Stimulated activated naive CD8-positive, alpha-beta T cell treated with anti-CD3 and anti-CD28 coated beads, Interleukin-15, Interleukin-2, amounts not matched to agents 100 U/mL and 50 U/mL, for 24 hours (primary cell): ENCODE measurements at places on chromosomes 2 and 18.

DNA sequence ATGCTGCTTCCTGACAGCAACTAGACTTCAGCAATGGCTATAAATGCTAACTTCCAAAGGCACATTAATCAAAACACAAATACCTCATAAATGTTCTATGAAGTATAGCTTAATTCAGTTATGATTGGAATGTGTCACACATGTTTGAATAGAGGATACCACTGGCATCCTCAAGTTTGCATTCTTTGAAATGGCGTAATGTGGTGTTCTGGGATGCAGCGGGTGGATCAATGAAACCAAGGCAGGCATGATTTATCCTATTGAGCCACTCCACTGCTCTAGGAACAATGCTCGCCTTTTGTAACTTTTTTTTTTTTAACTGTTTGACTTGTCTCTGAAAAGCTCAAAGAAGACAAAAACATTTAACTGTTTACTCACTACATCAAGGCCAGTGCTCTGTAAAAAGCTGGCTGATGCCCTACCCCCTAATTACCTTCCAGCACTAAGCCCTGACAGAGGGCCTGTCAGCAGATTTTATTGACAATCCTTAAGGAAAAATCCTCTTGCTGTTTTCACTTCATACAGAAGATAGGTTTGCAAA lies 278.8 kb upstream of the SESTD1 start:
- DNase-seq = no peak

DNA sequence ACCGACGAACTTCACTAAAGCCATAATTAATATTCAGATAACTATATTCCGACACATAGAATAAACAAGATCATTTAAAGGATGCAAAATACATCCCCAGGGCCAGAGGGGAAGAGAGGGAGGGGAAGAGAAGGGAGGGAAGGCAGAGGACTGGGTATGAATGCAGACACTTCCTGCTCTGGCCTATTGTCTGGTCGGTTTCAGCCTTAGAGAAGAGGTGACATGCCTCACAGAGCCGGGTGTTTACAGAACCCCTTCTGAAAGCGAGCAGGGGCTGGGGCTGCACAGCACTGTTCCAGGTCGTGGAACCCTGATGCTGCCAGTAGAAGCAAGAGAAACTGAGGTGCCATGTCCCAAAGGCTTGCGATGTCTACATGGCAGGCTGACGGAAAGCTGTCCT lies 31.0 kb downstream of the CELF4 start:
- DNase-seq = no peak

- DNase-seq = no peak
These were observed 8.4 kb downstream of the DHRS9 start for GRCh38 chr2:169077674-169078240.

DNA sequence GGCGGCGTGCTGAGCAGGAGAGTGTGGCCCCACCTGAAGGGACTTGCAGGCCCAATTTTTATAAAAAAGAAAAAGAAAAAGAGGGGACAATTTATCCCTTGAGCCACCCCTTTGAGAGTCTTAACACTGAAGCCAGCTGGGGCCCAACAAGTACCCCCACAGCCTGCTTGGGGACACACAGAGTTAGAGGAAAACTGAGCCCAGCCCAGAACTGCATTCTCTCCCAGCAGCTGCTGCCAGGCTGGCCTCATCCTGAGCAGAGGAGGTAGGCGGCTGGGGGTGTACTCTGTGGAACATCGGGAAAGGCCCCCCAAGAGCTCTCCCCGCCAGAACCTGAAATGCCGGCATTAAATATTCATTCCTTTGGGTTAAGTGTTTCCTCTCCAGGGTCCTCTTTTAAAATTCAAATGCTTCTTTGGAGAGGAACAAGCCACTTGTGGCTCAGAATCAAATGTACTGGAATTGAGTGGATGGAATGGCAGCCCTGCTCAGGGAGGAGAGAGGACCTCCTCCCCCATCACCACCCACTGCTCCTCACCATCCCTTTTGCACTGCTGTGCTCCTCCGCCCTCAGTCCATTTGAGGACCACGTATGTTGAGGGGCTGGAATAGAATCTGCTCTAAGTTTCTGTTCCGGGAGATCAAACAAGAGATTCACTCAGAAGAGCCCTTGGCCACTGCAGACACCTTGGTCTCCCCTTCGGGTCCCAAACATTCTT lies 45.6 kb downstream of the C1QL2 start:
- no peak for DNase-seq

DNA sequence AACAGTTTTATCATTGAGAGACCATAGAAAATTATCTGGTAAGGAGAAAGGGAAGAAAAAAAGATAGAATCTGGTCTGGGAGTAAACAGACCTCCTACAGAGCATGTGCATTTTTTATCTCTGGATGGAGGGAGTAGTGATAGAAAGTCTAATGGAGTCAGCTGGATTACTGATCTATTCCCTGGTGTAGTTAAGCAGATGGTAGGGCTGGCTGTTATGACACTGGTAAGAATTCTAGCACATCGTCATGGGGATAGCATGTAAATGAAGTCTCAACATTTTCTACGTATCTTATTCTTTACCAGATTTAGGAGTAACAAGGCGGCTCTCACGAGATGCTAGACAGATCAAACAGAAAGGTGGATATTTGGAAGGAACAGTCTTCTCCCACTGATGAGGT lies 407.4 kb downstream of the NRXN1 start:
- DNase-seq = no peak

DNA sequence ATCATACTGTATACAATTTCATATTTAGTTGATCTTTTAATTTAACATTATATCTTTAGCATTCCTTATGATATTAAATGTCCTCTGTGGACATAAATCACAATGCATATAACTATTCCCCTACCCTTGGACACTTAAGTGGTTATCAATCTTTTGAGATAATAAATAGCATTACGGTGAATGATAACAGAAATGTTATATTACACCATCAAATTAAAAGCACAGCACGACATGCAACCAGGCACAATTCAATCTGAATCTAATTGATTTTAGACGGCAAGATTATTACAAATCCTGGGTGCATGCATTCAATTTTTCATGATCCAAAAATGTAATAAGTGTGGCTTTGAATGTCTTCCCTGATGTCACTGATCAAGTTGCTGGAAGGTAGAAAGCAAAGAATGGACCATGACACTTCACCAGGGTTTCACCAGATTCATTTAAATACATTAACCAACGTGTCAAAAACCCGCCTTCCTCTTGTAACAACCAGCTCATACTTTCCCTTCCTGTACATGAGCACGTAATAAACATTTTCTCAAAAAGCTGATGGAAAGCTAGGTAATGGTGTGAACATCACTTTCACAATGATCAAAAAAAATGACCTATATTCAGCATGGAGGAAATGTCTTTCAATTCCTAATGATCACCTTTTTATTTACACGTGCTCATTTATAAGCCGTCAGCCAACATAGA lies 513.7 kb upstream of the ID2 start:
- no peak for DNase-seq

GRCh38 chr2:176488431-176488830 lies 219.2 kb downstream of the MTX2 start:
- DNase-seq = no peak

DNA sequence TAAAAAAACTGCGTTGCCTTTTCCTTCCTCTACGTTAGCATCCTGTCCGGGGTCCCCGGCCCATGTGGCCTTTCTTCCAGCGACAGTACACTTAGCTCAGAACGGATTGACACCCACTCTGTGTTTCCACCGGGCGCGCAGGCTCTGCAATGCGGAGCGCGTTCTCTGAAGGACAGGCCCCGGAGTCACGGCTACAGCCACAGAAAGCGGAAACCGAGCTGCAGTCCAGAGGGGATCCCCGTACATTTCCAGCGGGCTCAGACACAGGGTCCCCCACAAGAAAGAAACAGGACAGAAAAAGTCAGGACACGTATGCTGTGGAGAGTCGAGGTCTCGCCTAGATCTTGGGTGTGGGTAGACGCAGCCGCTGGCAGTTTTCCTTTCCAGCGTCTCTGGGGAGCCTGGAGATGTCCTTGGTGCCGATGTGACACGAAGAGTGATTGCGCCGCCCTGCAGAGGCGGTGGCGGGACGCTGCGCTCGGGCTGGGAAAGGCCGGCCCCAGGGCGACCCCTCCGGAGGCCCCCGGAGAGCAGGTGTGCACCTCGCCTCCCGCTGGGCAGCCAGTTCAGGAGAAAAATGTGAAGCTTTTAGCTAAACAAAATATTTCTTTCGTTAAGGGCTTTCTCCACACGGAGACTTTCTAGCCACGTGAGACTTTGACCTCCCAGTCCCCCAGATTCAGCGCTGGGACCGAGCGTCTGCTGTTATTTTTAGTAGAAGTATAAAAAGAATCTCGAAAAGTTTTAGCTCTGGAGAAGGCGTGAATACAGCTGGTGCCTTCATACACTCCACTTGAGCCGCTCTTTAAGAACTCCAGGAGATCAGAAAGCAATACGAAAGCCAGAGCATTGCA lies 1.3 kb upstream of the ACKR3 start:
- DNase-seq = peak; percentile 60

GRCh38 chr2:55176094-55176415 lies 56.0 kb downstream of the CLHC1 start:
- DNase-seq = no peak

GRCh38 chr2:133252780-133253355 lies 315.4 kb downstream of the NCKAP5 start:
- DNase-seq = no peak

GRCh38 chr2:179726461-179727180 lies 134.8 kb downstream of the ZNF385B start:
- no peak for DNase-seq

- DNase-seq = no peak
These were observed 103.1 kb downstream of the RTN4 start for GRCh38 chr2:54947136-54947535.
